ENCODE measurements at places on chromosomes 16 and 17.

GRCh38 chr17:80546267-80546666, 1.6 kb downstream of the RPTOR start:
- no peak for DNase-seq

- DNase-seq: no peak
Observed at GRCh38 chr16:9297437-9298113, 206.1 kb downstream of the HAPSTR1 start.

DNA sequence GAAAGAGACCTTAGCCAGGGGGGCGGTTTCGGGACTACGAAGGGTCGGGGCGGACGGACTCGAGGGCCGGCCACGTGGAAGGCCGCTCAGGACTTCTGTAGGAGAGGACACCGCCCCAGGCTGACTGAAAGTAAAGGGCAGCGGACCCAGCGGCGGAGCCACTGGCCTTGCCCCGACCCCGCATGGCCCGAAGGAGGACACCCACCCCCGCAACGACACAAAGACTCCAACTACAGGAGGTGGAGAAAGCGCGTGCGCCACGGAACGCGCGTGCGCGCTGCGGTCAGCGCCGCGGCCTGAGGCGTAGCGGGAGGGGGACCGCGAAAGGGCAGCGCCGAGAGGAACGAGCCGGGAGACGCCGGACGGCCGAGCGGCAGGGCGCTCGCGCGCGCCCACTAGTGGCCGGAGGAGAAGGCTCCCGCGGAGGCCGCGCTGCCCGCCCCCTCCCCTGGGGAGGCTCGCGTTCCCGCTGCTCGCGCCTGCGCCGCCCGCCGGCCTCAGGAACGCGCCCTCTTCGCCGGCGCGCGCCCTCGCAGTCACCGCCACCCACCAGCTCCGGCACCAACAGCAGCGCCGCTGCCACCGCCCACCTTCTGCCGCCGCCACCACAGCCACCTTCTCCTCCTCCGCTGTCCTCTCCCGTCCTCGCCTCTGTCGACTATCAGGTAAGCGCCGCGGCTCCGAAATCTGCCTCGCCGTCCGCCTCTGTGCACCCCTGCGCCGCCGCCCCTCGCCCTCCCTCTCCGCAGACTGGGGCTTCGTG, at the start of gene MAPT:
TSS of gene MAPT (plus strand) at position 533 of the 763 bp plus-strand sequence. CDS start 67,784 bp downstream, outside the sequence.
- DNase-seq: peak; percentile 74

- DNase-seq: no peak
Observed at GRCh38 chr17:42563143-42563509, 1.2 kb downstream of the COASY start.

GRCh38 chr17:62750631-62751051, 57.5 kb downstream of the MARCHF10 start:
- no peak for DNase-seq

- no peak for DNase-seq
Observed at GRCh38 chr16:72264771-72265170, 92.8 kb upstream of the PMFBP1 start.

DNA sequence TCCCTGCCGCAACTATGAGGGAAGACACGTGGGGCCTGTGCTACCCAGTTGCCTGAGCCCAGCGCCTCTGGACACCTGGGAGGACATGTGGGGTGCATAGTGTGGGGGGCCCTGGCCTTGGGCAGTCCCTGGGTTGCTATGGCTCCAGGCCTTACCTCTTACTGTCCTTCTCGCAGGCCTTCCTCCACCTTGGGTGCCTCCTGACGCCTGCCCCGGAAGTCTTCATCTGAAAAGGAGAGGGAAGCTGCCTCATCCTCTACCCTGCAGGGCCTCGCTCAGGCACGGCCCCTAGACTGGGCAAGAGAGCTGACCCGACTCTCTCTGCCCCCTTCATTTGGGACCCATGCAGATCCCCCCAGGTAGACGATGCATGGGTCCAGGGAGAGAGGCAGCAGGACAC, 16.5 kb upstream of the MRPS23 start:
- DNase-seq: no peak

- DNase-seq: no peak
Observed at GRCh38 chr16:1701216-1701878, 4.6 kb upstream of the MAPK8IP3 start.

- peak; percentile 51 for DNase-seq
Observed at GRCh38 chr17:81636505-81637288, at the start of the genes NPLOC4 and TSPAN10. NPLOC4 (minus strand) TSS chr17:81637112; CDS start chr17:81636930, 182 bp downstream. TSPAN10 (plus strand) TSS chr17:81637196; CDS start chr17:81642413, 5,217 bp downstream.

DNA sequence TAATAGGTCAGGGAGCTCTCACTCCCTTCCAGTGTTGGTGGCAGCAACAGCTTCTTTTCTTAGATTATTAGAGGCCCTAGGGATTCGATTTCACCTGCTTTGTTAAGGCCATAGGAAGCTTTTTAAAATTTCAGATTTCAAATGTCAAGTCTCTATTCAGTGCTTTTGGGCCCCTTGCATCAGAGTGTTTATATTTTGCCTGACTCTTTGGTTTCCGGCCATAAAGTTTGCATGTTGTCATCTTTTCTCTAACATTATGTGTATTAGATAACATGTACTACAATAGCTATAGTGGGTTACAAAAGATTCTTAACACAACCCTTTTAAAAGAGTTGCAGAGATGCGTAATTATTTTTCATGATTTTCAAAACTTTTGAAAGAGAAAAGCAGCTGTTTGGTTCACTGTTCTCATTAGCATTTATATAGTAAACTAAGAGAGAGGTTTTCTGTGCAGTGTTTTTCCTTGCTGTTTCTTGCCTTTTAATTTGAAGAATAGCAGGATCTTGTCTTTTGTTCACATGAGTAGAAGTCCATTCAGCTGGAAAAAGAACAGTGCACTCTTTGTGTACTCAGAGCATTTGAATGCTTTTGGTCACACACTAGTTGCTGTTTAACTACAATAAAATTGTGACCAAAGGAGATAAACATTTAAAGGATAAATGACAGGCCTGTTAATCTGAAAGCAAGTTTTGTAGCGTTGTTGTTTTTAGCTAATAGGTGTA, 52.5 kb downstream of the FTO start:
- DNase-seq: no peak

DNA sequence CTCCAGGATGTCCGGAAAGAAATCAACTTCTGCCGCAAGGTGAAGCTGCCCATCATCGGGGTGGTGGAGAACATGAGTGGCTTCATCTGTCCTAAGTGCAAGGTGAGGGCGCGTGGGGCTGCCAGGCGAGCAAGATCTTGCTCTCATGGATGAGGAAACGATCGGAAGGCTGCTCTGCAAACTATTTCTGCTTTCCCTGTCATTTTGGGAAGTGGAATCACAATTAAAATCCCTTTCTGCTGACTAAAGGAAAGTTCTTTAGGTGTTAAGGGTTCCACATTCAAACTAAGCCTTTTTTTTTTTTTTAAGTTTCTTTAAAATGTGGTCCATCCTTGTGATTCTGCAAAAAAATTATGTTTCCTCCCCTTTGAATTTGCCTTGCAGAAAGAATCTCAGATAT, 17.7 kb downstream of the NUBP1 start:
- no peak for DNase-seq

DNA sequence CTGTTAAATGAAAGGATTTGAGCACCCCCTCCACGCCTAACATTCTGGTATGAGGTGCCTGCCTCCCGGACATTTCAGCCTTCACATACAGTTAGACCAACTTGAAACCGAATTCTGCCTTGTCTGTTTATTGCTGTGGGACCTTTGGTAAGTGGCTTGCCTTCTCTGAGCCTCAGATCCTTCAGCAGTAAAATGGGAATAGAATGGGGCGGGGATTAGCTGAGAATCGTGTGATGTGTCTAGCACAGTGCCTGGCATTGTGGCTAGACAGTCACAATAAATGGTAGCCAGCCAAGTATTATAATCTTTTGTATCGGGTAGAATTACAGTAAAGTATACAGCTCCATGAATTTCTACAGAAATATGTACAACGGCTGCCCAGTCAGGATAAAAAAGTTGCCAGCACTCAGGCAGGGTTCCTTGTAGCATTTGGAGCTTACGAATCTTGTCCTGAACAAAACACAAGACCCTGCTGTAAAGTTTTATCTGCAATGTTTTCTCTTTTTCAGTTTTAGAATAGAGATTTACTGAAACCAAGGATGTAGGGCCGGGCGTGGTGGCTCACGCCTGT, 786 bp downstream of the TMC7 start:
- no peak for DNase-seq

DNA sequence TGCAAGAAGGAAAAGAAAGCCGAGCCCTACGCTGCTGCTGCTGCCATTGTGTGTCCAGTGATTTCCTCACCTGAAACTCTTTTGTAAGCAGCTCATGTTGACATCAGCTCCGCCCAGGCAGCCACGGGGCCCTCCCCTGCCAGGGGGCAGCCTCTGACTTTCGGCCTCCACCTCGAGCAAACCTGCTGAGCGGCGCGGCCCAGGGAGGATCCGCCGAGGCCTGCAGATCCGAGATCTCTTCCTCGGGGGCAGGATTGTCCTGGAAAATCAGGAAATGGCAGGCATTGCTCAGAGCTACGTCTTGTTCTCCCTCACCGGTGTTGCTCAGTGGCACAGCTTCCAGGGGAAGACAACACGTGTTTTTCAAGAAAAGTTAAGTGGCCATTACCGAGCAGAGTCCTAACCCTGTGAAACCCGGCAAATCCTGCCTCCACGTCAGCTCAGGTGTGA, 35.6 kb upstream of the ZNF750 start:
- no peak for DNase-seq

DNA sequence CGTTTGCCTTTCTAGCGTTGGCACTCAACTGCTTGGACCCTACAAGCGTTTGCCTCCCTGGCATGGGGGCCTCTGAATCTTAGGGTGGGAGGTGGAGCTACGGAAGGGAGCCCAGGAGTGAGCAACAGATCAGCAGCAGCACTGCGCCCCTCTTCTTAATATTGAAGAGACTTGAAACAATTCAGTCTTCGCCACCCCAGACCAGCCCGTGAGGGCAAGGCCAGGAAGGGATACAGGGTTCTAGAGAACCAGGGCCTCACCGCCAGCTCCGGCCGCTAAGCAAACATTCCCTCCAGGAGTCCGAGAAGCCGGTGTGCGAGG, 1.5 kb upstream of the GPRC5C start:
- DNase-seq: no peak

DNA sequence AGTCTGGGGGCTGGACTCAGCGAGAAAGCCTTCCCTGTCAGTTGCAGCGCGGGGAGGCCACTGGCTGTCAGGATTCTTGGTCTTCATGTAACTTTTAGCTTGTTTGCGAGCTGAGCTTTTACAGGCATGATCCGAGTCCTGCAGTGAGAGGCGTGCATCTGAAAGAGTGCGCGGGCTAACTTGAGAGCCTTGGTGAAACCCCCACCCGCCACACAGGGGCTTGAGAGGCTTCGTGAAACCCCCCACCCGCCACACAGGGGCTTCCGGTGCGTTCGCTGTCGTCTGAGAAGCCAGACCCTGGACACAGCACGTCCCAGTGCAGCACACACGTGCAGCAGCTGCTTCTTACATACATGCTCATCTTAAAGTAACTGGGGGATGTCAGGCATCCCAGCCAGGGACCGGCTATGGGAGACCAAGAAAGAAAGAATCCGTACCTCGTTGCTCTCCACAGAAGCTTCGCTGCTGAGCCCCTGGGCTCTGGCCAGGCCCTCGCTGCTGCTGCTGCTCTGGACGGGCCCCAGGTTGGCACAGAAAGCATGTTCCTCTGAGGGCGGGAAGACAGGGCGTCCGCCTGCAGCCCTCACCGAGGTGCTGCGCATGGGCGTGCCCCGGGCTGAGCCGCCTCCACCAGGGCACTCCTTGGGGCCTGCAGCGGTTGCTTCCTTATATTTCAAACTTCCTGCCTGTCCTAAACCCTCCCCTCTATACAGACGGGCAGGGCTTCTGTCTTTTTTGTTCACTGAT, 7.8 kb downstream of the NUDT16L1 start:
- DNase-seq: no peak

DNA sequence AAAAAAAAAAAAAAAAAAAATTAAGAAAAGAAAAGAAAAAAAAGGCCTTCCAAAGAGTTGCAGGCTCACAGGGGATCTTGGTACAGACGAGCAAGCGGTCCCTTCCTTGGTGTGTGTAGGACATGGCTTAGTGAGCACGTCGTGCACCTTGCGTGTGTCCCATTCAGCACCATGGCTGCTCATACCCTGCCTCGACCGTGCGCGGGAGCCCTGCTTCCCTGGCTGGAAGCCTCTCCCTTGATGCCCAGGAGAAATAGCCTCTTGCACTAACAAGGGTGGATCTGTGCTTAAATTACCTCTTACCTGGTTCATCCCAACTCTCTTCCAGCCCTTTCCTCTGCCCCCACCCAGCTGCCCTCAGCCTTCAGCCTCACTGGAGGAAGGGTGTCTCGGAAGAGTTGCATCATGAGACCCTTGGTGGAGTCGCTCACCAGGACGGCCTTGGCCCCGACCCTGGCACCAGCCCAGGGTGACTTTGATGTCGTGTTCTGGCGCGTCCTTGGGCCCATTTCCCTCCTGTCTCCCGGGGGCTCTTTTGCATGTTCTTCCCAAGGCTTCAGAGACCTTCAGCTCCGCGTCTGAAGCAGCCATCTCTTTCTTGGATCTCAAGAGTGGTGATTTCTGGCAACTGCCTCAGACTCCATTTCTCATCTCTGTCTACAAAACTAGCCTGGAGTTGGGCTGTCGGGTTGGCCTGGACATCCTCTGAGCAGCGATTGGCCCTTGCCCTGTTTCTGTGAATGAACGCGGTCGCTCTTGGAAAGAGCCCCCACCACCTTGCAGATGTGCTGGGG, 127.2 kb downstream of the CMIP start:
- no peak for DNase-seq
